ENCODE measurements at places on chromosomes 6 and 20.

DNA sequence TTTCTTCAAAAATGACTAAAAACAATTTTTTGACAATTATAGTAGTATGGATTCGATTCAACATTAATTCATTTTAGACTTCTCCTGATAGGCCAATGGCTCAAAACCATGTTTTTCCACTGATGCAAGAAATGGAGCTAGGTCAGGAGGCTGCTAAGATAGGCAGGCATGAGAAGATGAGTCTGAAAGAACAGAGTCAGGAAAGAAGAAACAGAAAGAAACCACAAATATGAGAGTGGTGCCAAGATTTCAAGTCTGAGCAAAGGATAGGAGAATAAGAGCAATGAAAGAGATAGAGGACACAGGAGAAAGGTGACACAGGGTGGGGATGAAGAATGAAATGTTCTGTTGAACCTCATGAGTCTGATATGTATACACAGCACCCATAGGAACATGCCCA, 112.2 kb downstream of the TASP1 start:
- no peak for DNase-seq

DNA sequence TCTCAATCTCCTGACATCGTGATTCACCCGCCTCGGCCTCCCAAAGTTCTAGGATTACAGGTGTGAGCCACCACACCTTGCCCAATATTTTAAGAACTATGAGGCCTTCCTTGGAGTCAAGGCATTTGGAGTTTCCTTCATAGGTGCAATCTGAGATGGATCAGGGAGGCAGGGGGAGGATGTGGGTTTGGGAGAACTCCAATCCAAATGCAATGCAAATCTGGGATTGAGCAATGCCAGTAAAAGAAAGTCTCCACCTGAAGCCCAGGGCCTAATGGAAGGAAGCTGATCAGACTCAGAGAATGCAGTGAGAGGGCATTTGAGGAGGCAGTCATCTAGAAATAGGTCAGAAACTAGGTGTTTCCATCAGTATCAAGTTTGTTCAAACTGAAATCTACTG, 21.2 kb downstream of the RSPH3 start:
- DNase-seq, result no peak

- DNase-seq, result peak; percentile 71
Measured at GRCh38 chr20:60210779-60211617, 252.8 kb downstream of the CDH26 start.

DNA sequence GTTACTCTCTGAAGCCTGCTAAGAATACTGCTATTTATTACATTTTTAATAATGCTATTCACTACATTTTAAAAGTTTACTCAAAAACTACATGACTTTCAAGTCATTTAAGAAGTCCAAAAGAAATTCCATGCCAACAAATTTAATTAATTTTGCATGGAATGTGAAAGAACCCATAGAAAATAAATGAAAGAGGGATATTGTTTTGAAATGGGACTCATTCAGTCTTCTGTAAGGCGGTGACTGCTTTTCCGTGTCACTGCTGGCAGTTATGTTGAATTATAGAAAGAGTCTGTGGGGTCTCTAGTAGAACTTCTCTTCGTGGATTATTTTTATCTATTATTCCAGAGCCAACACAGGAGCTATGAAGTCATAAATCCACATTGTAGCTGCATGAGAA, 211.2 kb downstream of the LAMA2 start:
- no peak for DNase-seq

DNA sequence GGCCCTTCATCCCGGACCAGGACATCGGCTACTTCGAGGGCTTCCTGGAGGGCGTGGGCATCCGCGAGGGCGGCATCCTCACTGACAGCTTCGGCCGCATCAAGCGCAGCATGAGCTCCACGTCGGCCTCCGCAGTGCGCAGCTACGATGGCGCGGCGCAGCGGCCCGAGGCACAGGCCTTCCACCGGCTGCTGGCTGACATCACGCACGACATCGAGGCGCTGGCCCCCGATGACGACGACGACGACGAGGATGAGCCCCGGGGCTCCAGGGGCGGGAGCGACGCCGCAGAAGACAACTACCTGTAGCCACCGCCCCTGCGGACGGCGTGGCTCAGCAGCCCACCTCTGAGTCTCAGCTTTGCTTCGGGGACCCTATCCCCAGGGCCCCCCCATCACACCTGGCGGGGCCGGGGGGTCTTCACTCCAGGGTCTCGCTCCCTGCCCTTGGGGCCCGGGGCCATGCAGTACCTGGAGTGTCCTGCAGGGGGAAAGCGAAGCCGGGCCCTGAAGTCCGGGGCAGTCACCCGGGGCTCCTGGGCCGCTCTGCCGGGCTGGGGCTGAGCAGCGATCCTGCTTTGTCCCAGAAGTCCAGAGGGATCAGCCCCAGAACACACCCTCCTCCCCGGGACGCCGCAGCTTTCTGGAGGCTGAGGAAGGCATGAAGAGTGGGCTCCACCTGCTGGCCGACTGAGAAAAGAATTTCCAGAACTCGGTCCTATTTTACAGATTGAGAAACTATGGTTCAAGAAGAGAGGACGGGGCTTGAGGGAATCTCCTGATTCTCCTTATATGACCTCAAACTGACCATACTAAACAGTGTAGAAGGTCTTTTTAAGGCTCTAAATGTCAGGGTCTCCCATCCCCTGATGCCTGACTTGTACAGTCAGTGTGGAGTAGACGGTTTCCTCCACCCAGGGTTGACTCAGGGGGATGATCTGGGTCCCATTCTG, 20.8 kb upstream of the HCK start:
- peak; percentile 82 for DNase-seq

DNA sequence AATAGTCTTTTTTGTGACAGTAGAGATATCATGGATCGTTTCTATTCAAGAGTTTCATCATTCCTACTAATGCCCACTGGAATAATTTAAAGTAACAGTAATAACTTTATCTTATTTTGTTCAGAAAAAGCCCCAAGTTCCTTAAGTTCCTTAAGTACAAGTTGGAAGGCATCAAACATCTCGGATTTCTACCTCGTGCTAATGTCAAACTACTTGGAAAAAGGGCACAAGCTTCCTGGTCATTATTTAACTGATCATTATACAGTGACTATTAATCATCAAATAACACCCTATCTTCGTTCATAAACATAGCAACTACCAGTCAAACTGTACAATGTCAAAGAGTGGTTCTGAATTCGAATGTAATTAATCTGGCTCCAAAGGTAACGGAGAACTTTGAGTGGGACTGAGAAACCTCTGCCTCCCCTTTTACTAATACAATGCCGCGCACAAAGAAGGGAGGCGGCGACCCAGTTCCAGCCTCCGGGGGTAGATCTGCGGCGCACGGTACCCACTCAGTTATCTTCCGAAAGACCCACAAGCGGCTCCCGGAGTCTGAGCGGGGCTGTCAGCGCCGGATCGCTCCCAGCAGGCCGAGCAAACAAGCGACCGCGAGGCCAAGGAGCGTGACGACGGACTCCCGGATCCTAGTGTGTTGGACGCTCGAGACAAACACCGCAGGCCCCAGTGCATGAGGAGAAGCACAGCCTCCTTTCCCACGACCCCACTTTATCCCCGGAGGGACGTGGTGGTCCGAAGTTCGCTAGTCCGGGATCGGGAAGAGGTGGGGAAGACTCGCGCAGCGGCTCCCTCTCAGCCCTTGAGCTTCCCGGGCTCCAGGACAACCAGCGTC, 716 bp downstream of the SHPRH start:
- no peak for DNase-seq

DNA sequence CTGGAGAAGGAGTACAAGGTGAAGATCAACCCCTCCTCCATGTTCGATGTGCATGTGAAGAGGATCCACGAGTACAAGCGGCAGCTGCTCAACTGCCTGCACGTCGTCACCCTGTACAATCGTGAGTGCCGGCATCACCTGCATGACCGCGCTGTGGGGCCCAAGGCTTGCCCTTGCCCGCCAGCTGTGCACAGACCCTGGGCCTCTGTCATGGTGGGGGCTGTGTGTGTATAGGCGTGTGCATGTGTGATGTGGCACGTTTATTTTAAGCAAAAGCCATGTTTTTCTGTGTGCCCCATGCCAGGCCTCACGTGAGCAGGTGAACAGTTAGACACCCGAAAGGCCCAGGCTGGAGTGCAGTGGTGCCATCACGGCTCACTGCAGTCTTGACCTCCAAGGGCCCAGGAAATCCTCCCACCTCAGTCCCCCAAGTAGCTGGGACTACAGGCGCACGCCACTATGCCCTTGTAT, 36.3 kb downstream of the PYGB start:
- no peak for DNase-seq

DNA sequence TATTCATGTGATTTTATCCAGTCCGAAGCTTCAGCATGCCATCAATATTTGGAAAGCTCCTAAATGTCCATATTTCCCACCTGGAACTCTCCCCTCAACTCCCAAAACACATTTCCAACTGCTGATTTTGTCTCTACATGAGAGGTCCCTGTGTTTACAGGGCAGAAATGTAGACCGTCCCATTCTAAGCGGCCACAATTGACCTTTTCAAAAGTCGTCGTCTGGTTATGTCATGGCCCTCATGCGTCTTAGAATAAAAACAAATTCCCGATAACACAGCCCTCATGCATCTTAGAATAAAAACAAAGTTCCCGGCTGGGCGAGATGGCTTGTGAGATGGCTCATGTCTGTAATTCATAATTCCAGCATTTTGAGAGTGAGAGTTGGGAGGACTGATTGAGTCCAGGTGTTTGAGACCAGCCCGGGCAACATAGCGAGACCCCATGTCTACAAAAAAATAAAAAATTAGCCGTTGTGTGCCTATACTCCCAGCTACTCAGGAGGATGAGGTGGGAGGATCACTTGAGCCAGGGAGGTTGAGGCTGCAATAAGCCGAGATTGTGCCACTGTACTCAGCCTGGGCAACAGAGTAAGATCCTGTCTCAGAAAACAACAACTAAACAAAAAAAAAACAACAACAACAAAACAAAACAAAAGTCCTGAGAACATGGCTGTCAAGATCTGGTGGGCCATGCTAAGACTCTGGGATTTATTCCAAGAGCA, 6.4 kb upstream of the ZNF217 start:
- DNase-seq, result no peak

DNA sequence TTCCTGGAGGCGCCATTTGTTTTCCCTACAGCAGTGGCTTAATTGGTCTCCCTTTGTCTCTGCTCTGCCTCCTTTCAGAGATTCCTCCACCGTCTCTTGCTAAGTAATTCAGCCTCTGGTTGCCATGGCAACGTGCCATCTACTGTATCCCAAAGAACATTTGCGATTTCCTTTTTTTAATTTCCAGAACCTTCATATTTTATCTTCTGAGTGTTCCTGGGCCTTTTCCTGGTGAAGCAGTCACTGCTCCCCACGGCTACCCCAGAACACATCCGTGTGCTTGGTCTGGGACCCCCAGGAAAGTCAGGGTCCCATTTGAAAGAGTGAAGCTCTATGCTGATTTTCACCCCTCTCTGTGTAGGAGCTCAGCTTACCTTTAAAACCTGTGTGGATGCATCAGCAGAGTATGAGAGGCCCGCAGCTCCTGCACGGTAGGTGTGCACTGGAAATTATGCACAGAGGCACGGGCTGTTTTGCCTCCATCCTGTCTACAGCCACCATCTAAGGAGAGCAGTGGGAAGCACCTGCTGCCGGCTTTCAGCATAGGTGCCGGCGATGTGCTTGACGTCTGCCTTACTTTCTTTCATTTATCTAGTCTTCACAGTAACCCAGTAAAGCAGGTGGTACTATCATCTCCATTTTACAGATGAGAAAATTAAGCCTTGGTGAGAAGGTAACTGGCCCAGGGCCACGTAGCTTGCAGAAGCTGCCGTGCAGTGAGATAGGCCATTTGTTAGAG, 122.8 kb downstream of the SYCP2 start:
- peak; percentile 4 for DNase-seq

DNA sequence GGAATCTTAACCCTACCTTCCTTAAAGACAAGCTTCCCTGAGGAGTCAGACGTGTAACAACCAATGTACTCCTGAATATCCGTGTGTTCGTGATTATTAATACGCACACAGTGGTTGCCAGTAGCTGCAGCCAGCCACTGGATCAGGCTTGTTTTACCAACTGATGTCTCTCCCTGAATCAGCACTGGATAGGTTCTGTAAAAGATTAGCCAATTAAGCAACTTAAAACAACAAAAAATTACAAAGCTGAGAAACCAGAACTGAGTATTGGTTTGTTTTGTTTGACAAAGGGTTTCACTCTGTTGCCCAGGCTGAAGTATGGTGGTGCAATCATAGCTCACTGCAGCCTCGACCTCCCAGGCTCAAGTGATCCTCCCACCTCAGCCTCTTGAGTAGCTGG, 69.3 kb downstream of the MDN1 start:
- no peak for DNase-seq

DNA sequence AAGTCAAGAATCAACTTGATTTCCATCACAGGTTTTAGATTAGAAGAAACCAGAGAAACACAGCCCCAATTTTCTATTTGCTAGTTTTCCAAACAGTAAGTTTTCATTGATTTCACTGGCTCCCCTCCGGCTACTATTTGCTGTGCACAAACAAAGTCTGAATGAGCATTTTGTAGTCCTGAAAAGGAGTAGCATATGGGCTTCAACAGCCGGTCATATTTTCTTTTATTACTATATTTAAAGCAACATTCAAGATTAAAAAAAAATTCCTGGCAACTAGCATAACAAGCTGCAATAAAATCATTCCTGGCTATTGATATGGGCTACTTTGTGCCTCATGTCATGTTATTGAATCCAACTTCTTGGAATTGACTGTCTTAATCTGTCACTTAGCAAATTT, 48.3 kb downstream of the CARMIL1 start:
- peak; percentile 91 for DNase-seq

DNA sequence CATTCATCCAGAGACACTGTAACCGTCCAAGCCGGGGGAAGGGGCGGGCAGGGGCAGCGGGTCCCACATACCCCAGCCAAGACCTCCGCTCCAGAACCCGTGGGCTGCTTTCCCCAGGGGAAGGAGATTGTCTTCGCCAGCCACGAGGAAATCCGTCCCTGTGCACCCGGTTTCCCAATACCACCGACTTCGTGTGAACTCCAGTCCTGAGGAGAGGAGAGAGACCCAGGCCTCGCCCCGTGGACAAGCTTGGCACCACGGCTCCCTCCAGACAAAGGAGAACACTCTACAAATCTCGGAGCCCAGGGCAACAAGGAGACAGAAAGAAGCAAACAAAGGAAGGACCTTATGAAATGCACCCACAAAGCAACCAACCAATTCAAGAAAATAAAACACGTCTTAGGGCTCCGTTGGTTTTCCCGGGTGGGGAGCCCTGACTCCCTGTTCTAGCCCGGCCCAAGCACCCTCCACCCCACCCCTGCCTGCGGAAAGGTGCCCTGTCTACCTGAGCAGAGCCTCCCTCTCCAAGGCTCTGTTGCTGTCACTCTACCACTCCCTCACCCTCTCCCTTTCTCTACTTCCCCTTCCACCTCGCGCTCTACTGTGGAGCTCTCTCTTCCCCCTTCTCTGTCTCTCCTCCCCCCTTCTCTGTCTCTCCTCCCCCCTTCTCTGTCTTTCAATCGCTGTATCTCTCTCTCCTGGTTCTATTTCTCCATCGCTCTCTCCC, 1382.8 kb upstream of the DEFB115 start:
- no peak for DNase-seq

DNA sequence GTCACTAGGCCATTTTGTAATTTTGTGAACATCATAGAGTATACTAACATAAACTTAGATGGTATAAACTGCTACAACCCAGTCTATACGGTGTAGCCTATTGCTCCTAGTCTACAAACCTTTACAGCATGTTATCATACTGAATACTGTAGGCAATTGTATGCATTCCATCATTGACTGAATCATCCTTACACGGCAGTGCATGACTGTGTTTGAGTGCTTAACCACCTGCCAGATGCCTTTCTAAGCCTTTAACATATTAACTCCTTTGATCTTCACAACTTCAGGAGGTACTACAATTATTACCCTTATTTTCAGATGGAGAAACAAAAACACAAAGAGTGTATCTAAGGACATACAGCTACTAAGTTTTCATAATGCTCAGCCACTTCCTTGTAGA, 14.0 kb downstream of the DPPA5 start:
- DNase-seq, result no peak

- peak; percentile 12 for DNase-seq
Measured at GRCh38 chr20:24647713-24648112, 178.3 kb downstream of the SYNDIG1 start.

Measured in NCI-H446 (cell line).